ENCODE measurements at places on chromosomes 2 and 18. TPM values are rescaled to one million over a fixed set of nuclear protein-coding genes. Genes with fewer than 3 reads are reported as not detected.

Gene UGT1A6
- total RNA-seq, result not detected

Gene CD302
- total RNA-seq, result 31.1 TPM

Gene LAMA3
- 12.9 TPM for total RNA-seq

GRCh38 chr2:235537587-235537986, 43.7 kb downstream of the AGAP1 start:
- no peak for DNase-seq

DNA sequence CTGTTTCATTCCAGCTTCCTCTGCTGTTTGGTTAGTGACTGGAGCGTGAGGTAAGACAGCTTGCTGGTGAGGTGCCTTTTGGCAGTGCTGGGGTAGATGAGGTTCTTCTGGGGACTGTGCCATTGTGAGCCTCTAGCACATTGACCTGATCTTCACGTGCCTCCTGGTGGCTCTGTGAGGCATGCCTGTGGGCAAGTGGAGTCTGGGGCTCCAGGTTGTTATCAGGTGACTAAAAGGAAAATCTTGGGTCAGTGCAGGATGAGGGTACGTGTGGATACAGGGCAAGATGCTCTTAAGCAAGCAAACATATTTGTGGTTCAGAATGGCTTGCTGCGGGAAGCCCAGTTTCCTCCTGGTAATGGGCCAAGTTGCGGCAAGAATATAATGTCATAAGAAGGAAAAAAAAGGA, 75.4 kb downstream of the FHOD3 start:
- DNase-seq, result no peak

Gene IL36A
- not detected for total RNA-seq

DNA sequence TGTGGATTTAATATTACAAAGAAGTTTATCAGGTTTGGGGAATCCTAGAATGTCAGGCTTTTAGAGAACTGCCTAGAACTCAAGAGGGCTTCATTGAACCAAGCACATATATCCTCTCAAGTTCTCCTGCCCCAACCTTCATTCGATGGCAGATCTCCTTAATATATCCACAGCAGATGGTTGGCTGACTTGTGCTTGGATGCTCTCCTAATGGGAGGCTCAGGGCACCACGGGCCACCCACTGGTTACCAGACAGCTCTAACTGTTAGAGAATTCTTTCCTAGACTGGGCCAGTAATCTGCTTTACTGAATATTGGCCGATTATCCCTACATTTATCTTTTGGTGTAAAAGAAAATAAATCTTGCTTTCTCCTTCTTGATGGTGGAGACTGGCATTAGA, 87.2 kb upstream of the ATP8B1 start:
- no peak for DNase-seq

Gene NEU4
- 5.4 TPM for total RNA-seq

- no peak for DNase-seq
Observed at GRCh38 chr2:204447722-204448121, 97.6 kb upstream of the PARD3B start.

Gene BARD1
- total RNA-seq, result 24.1 TPM

- DNase-seq, result no peak
Observed at GRCh38 chr18:49677081-49677480, 115.2 kb downstream of the LIPG start.

- no peak for DNase-seq
Observed at GRCh38 chr18:33577685-33578517, at the start of gene ASXL3. Gene ASXL3, plus strand, starts transcription at chr18:33578219. Its CDS starts 413 bp downstream, at chr18:33578632.

Gene RGPD3
- total RNA-seq, result 0.33 TPM

Gene MLPH
- 8.7 TPM for total RNA-seq

- DNase-seq, result peak; percentile 45
Observed at GRCh38 chr18:24584813-24585212, 124.4 kb downstream of the HRH4 start.

DNA sequence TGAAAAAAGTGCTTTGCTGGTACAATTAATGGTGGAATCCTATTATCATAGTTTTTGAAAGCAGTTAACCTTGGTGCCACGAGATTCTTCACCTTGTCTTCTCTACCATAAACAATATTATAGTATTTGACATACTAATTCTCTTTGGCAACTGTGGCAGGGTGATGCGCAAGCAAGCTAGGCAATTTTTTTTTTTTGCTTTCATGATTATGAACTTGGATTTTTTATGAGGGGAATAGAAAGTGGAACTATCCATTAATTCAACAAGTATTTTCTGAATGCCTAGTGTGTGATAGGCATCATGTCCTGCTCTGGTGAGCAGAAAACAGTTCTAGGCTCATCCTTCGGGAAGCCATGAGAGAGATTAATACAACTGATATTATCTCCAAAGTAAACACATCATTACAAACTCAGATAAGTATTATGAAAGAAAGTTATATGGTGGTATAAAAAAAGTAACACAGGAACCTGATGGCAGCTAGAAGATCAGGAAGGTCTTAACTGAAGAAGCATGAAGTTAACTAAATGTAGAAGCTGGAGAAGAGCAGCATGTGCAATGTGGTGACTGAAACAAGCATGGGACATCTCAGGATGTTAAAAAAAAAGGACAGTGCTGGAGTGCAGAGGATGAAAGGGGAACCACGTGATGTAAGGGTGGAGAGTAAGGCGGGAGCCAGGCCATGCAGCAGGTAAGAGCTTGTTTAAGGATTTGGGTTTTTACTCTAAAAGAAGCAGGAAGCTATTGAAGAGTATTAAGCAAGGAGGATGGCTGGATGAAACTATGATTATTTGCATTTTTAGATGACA, 113.7 kb downstream of the ZEB2 start:
- DNase-seq, result no peak

Gene KLHL41
- 1.0 TPM for total RNA-seq

Measured in esophagus muscularis mucosa (tissue), 4 donors.